ENCODE measurements at places on chromosomes 6 and 20. TPM values are rescaled to one million over a fixed set of nuclear protein-coding genes. Genes with fewer than 3 reads are reported as not detected.

SYTL3 gene
- polyA plus RNA-seq, result 109 TPM

ECT2L gene
- 0.43 TPM for polyA plus RNA-seq

PDYN gene
- 1.3 TPM for polyA plus RNA-seq

TMEM151B gene
- 0.50 TPM for polyA plus RNA-seq

LGSN gene
- 0.23 TPM for polyA plus RNA-seq

GRCh38 chr6:159682295-159682694 lies 10.7 kb downstream of the SOD2 start:
- no peak overlapping the region for H3K4me3 ChIP-seq
- DNase-seq, result no peak
- H3K27me3 ChIP-seq, result no peaks in the 10 kb centered on the region
- no peak overlapping the region for H3K27ac ChIP-seq
- peaks cover 29% of the 10 kb centered on the region for H3K36me3 ChIP-seq

DNA sequence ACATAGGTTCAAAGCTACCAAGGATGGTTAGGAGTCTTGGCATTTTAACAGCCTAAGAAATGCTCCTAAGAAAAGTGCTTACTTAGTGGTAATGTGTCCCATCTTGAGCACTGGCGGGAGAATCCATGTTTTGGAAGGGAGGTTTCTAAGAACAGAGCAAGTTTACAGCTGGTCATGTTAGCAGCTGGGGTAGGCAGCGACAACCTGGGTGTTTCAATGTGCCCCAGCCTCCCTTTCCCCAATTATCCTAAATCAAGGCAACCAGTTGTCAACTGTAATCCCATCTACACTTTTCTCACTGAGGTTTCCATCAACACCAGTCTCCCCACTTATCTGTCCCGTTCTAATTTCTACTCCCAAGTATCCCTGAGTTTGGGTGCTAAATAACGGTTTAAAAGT lies 1.6 kb upstream of the JAG1 start:
- H3K36me3 ChIP-seq, result no peaks in the 10 kb centered on the region
- no peak for DNase-seq
- peaks cover 65% of the 10 kb centered on the region for H3K27me3 ChIP-seq
- peaks cover 26% of the 10 kb centered on the region for H3K4me1 ChIP-seq
- no peak overlapping the region for H3K4me3 ChIP-seq

- no peak for DNase-seq
- no peak overlapping the region for H3K27ac ChIP-seq
- no peaks in the 10 kb centered on the region for H3K36me3 ChIP-seq
- no peak overlapping the region for H3K4me3 ChIP-seq
- no peaks in the 10 kb centered on the region for H3K4me1 ChIP-seq
Measured at GRCh38 chr6:167079853-167080297, 43.0 kb upstream of the CCR6 start.

DNA sequence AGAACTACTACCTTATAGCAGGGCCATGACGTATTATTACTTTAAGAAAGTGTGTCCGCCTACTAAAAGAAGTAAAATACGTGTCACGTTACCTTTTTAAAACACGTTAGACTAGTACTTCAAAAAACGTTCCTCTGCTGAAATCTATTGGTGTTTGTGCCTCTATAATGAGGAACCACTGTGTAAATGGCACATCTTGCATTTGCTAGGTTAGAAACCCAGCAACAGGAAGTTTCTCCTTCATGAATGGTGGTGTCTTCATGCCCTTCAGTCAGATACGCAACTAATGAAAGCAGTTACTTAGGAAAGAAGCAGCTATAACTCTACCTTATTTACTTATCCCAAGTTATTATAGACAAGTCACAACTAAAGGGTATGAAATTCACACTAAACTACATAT lies 343.5 kb downstream of the RNGTT start:
- no peak overlapping the region for H3K27ac ChIP-seq
- no peak for DNase-seq
- no peak overlapping the region for H3K4me3 ChIP-seq
- no peaks in the 10 kb centered on the region for H3K4me1 ChIP-seq

GRCh38 chr6:161882196-161882765 lies 608.4 kb upstream of the AGPAT4 start:
- H3K27ac ChIP-seq, result no peak overlapping the region
- H3K4me3 ChIP-seq, result no peak overlapping the region
- no peaks in the 10 kb centered on the region for H3K27me3 ChIP-seq
- no peaks in the 10 kb centered on the region for H3K36me3 ChIP-seq

DNA sequence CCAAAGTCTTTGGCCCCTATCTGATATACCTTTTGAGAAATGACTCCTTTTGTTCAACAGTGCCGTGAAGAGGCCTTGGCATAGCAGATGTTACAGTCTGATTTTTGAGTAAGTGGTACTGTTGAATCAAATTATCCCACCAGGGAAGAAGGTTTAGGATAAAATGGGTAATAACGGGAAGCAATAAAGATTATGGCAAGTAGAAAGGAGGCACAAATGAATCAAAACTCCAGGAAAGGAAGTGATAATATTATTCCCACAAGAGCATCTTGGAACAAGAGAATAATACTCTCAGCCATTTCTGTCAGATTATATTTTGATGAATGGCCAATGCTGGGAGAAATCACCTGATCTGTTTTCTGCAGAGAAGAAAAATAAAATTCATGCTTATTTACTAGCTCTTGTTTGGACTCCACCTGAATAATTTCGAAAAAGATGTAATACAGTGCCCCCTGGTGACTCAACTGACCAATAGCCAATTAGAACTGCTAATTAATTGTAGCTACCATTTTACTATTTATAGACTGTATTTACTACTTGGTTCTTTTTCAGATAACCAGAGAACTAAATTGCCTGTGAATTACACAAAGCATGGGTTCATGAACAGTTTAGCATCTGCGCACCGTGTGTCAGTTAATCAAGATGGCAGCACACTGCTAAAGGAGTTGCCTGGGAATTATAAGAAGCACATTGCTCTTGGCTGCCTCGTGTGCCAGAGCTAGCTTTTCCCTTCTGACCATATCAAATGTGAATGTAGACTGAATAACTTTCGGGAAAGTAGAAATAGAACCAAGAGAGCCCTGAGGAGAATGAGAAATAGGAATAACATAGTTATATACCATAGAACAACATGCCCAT lies 78.5 kb upstream of the TRDN start:
- H3K4me3 ChIP-seq, result no peak overlapping the region
- H3K27ac ChIP-seq, result no peak overlapping the region
- DNase-seq, result no peak
- no peaks in the 10 kb centered on the region for H3K27me3 ChIP-seq
- no peaks in the 10 kb centered on the region for H3K4me1 ChIP-seq

DNA sequence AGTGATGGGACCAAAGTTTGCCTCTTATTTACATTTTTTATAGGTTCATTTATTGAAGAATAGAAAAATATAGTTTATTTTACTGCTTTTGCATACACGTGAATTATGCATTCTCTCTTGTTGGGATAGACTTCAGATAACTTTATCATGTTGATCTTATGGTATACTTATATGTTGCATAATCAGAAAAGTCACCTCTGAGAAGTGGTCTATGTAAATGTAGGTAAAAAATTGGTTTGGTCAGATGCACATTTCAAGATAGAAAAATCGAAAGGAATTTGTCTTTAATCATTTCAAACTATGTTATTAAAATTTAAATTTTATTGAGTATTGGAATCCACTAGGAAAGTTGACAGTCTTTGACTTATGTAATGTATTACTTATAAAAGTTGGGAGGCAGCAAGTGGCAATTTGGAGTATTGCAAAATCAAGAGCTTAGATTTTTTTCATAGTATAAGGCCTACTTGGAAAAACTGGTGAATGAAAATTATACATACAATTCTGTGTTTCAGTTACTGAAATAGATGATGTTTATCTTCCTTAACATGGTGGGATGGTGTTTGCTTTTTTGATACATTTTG lies 2.4 kb downstream of the PHF3 start:
- peaks cover 3% of the 10 kb centered on the region for H3K36me3 ChIP-seq
- DNase-seq, result no peak
- H3K4me1 ChIP-seq, result peaks cover 3% of the 10 kb centered on the region
- no peaks in the 10 kb centered on the region for H3K27me3 ChIP-seq
- H3K27ac ChIP-seq, result no peak overlapping the region
- no peak overlapping the region for H3K4me3 ChIP-seq

DNA sequence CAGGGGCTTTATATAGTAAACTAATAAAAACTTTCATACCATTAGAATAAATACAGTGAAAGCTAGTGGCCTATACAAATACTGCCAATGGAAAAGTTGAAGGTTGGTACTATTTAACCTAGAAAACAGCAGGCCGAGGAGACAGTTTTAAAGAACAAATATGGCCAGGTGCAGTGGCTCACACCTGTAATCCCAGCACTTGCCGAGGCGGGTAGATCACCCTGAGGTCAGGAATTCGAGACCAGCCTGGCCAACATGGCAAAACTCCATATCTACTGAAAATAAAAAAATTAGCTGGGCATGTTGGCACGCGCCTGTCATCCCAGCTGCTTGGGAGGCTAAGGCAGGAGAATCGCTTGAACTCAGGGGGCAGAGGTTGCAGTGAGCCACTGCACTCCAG lies 24.8 kb downstream of the GLYATL3 start:
- H3K4me1 ChIP-seq, result no peaks in the 10 kb centered on the region
- no peak overlapping the region for H3K4me3 ChIP-seq
- no peaks in the 10 kb centered on the region for H3K27me3 ChIP-seq
- no peaks in the 10 kb centered on the region for H3K36me3 ChIP-seq

DNA sequence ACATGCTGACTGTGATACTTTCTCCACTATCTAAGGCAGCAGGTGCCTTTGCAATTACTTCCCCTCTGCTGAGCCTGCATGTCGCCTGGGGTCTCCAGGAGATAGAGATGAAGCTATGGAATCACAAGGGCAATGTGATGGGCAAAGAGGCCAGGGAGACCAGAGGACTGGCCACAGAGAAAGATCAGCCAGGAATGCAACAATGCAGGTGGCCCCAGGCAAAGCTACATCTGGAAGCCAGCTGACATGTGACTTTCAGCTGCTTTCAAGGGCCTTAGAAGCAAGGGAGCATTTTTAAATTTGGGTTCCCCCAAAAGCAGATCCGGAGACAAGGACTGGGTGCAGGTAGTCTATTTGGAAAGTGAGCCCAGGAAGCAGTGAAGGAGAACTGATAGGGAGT lies 107.9 kb upstream of the SRSF6 start:
- no peaks in the 10 kb centered on the region for H3K27me3 ChIP-seq
- no peak overlapping the region for H3K27ac ChIP-seq
- DNase-seq, result no peak
- H3K4me1 ChIP-seq, result no peaks in the 10 kb centered on the region
- H3K4me3 ChIP-seq, result no peak overlapping the region
- no peaks in the 10 kb centered on the region for H3K36me3 ChIP-seq

GRCh38 chr6:89818977-89819335 lies 638 bp downstream of the MDN1 start:
- H3K36me3 ChIP-seq, result no peaks in the 10 kb centered on the region
- peak overlapping the region; percentile 70 for H3K4me3 ChIP-seq
- DNase-seq, result peak; percentile 24
- H3K4me1 ChIP-seq, result peaks cover 7% of the 10 kb centered on the region

DNA sequence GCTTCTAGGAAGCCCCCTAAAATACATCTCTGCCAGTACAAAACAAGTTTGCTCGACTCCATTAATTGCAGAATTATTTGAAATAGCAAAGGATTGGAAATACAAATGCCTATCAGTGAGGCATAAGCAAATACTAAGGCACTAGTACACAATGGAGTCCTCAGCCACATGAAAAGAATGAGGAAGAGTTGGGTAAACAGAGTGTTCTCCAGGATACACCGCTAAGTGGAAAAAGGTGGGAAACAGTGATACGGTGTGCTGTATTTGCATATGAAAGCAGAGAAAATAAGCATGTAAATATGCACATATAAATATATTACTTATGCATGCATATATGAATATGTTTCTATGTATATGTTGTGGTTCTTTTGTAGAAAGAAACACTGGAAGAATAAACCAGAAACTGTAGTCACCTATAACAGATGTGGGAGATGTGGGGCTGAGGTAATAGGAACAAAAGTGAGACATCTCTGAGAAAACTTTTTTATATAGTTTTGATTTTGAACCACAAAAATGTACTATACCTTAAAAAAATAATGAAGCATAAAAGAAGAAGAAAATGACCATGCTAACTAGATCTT lies 143.4 kb upstream of the MYLIP start:
- DNase-seq, result no peak
- no peak overlapping the region for H3K4me3 ChIP-seq
- no peak overlapping the region for H3K27ac ChIP-seq
- H3K27me3 ChIP-seq, result no peaks in the 10 kb centered on the region
- no peaks in the 10 kb centered on the region for H3K4me1 ChIP-seq

- H3K4me3 ChIP-seq, result no peak overlapping the region
- H3K4me1 ChIP-seq, result no peaks in the 10 kb centered on the region
- no peaks in the 10 kb centered on the region for H3K36me3 ChIP-seq
- H3K27me3 ChIP-seq, result peaks cover 38% of the 10 kb centered on the region
- no peak overlapping the region for H3K27ac ChIP-seq
Measured at GRCh38 chr20:63165356-63166192, 50.4 kb downstream of the YTHDF1 start.

DNA sequence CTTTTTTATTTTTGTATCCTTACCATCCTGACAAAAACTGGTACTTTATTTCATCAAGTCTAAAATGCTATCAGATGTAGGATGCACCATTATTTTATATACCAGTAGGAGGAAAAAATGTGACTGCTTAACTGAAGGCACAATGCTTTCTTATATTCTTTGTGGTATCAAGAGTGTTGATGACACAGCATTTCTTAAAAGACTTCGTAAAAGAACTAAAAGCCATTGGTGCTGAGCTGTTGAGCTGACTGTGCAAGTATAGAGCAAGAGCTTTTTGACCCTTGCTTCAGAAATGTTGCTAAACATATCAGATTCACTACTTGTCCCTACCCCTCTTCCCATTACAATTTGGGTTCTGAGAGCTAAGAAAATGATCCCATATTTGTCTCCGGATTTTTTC lies 17.5 kb downstream of the SF3B5 start:
- no peak for DNase-seq
- no peak overlapping the region for H3K4me3 ChIP-seq
- no peaks in the 10 kb centered on the region for H3K27me3 ChIP-seq
- no peak overlapping the region for H3K27ac ChIP-seq
- H3K36me3 ChIP-seq, result no peaks in the 10 kb centered on the region

GRCh38 chr20:58406422-58407001 lies 17.5 kb downstream of the VAPB start:
- no peaks in the 10 kb centered on the region for H3K36me3 ChIP-seq
- peaks cover 11% of the 10 kb centered on the region for H3K4me1 ChIP-seq
- H3K27ac ChIP-seq, result no peak overlapping the region
- H3K4me3 ChIP-seq, result no peak overlapping the region
- no peak for DNase-seq
